ENCODE measurements at places on chromosomes 2 and 18.

DNA sequence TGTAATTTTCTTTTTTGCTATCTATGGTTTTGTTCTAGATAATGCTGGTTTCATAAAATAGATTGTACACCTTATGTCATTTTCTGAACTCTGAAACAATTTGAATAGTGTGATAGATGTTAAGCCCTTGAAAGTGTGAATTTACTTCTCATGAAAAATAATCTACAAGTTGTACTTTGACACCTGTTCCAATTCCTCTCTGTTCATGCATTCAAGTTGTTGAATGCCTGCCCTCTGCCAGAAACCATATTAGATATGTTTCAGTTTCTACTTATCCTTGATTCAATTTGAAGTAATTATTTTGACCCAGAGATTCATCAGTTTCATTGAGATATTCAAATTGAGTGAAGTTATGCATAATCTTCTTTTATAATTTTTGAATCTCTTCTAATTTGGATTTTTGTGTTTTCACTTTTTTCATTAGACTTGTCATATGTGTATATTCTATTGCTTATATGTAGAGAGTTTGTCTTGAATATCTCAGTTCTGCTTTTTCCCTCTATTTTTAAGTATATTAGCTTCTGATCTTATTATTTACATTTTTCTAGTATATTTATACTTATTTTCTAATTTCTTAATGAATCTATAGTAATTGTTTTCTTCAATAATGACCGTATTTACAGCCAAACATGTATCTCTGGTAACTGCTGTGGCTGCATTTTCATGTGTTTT lies 143.3 kb upstream of the TACR1 start:
- no peak for DNase-seq

GRCh38 chr2:66521291-66521922 lies 86.5 kb downstream of the MEIS1 start:
- no peak for DNase-seq

- no peak for DNase-seq
Measured at GRCh38 chr2:8324901-8325300, 357.0 kb upstream of the ID2 start.

DNA sequence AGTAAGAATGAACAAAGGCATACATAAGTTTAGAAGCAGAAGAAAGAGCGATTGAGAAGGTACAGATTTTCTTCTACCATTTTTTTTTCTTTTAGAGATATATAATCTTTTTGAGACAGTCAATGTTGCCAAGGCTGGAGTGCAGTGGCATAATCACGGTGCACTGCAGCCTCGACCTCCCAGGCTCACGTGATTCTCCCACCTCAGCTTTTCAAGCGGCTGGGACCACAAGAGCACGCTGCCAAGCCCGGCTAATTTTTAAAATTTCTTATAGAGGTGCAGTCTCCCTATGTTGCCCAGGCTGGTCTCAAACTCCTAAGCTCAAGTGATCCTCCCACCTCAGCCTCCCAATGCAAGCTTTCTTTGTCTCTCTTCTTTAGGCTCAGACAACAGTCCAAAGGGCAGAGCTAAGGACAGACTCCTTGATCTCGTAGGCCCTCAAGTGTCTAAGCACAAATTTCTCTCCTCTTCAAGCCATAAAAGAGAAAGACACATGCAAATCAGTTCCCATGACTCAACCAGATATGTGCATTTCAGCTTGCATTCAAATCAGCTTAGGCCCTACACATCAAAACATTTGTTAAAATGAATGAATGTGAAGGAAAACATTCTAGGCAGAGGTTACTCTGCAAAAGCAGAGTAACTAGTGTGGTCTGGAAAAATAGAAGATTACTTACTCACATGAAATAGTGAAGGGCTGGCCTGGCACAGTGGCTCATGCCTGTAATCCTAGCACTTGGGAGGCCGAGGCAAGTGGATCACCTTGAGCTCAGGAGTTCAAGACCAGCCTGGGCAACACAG lies 18.0 kb downstream of the ITSN2 start:
- no peak for DNase-seq

GRCh38 chr2:188399159-188399558 lies 107.5 kb downstream of the GULP1 start:
- no peak for DNase-seq

GRCh38 chr2:215553946-215554345 lies 118.1 kb upstream of the FN1 start:
- no peak for DNase-seq

- DNase-seq = no peak
Measured at GRCh38 chr2:239438995-239439753, 38.4 kb upstream of the HDAC4 start.

DNA sequence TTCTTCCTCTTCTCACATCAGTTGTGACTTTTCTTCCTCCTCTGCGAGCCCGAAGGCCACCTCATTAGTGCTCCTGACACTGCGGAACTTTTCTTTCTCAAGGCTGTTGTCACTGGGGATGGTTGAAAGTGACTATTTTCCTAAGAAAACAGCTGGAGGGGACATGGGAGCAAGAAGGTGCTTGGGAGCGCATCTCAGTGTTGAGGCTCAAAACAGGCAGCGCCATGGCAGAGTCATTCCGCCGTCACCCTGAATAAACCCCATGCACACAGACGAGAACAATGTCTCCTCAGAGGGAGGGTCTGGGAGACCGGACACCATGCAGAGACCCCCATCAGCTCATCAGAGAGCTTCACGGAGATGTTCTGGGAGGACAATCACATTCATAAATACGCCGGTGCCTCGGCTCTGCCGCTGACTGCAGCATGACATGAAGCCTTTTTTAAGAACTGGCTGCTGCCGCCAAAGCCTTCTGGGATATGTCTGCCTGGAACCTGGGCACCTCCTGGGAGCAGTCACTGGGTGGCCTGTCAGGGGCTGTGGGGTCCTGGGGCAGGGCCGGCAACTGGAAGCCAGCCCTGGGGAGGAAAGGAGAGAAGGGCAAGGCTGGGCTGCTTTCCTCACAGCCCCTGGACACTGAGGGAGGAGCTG lies 19.2 kb downstream of the ATOH8 start:
- DNase-seq = no peak

DNA sequence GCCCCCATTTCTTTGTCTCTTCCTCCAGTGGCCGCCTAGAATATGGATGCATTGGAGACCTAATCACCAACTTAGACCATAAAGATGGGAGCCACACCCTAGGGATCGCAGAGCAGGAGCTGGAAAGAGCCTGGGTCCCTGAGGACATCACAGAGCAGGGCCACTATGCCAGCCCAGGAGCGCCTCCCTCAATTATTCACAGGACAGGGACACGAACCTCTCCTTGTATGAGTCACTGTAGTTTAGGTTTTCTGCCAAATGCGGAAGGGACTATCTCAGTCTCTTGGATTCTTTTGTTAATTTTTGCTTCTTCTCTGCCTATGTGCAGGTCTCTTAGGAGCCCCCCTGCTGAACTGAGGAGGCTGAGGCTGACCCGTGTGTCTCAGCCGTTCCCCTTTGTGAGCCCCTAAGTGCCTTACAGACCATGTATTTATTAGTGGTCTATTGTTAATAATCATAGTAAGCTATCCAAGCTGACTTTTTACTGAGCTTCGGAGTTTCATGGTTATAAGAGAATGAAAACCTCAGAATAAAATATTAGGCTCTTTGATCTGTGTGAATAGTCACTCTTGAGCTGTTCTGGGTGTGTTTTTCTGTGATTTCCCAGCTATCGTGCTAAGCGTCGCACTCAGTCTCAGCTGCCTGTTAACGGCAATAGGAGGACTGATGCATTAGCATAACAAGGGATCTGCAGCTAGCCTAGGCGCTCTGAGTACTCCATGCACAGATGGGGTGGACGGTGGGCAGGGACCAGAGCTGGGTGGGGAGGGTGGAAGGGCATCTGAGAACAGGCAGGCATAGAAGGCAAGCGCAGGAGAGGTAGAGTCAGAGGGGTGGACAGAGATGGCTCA lies 12.7 kb upstream of the PTPN4 start:
- DNase-seq = no peak

DNA sequence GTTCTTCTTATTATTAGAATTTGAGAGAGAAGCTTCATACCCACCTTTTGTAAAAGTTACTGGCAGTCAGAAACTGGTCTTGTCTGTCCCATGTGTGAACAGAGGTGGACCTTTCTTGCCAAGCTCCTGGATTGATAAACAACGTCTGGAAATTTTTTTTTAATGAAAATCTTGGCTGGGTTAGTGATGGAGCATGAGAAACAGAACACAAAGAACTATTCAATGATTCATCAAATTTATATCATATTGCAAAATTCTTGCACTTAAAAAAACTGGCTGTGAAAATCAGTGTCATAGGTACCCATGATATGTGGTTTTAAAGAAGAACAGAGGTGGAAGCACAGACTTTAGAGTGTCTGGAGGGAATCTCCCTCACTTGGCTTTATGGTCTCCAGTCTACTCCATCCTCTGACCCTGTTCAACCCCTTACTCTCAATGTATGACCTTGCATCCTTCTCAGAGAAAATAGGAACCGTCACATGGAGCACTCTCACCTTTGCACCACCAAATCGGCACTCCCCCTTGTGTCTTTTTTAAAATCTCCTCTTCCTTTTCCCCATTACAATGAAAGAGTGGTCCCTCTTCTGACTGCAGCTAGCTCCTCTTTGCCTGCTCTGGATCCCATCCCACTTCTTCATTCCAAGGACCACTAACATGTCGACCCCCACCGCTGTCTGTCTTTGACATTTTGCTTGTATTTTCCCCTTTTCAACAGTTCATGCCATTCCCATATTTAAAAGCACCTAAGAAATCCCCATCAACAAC lies 58.2 kb downstream of the COPS8 start:
- DNase-seq = no peak

- DNase-seq = peak; percentile 82
Measured at GRCh38 chr18:24014062-24014985, at the start of gene TTC39C. Gene TTC39C, plus strand, starts transcription at chr18:24014754. Its CDS starts 118 bp downstream, at chr18:24014872.

- DNase-seq = no peak
Measured at GRCh38 chr18:49631146-49631866, 69.4 kb downstream of the LIPG start.

DNA sequence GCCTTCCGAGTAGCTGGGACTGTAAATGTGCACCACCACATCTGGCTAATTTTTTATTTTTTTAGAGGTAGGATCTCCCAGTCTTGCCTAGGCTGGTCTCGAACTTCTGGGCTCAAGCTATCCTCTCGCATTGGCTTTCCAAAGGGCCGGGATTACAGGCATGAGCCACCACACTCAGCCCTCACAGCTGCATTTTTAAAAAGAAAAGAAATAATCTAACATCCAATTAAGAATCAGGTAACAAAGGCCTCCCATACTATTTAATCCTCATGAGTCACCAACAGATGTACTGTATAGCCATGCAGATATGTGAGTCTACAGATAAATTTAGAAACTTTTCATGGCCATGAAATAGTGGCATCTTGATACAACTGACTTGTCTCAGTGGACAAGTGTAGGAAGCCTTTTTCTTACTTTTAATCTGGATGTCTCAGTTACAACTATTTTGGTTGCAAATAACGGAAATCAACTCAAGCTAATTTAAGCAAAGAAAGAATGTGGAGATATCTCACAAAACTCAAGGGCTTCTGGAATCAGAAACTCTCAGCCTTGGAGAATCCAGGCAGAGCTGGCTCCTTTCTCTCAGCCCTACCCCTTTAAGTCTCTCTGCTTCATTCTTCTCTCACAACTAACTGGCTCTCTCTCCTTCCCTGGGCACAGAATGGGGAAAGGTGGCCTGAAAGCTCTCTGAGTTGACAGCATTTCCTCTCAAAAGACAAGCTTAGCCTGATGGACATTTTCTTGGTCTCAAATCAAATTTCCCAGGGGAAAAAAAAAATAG lies 12.8 kb upstream of the PPM1B start:
- no peak for DNase-seq

GRCh38 chr2:241050624-241051577 lies 51.2 kb downstream of the MTERF4 start:
- no peak for DNase-seq

- no peak for DNase-seq
Measured at GRCh38 chr2:1628893-1629292, 115.4 kb downstream of the PXDN start.

DNA sequence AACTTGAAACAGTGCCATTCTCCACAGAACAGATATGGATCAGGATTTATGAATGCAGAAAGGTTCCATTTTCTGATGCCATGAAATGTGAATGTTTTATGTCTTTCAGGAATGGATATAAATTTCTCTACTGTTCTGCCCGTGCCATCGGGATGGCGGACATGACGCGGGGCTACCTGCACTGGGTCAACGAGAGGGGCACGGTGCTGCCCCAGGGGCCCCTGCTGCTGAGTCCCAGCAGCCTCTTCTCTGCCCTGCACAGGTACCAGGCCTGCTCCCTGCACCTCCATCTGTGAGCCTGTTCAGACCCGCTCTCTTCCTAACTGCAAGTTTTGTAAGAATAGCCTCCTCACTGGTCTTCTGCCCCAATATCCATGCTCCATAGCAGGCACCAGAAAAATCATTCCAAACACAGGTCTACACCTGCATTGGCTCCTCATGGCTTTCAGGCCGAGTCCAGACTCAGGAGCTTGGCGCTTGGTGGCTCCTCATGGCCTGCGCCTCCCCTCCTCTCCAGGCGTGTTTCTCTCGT lies 68.6 kb downstream of the LPIN1 start:
- no peak for DNase-seq

DNA sequence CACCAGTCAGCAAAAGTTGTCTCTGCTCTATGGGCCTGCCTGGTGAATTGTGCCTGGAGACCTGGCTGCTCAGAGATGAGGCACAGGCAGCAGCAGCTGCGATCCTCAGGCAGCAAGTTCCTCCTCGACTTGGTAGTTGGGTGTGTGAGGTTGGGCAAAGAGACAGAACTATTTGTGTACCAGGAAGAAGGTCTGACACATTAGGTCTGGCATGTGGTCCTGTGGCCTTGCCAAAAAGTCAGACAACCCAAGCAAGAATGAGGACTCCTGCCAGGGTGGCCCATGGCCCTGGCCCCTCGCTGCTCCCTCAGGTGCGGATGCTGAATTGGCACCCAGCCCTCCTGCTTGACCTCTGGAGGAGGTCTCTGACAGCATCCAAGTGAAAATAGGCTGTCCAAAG lies 192.7 kb downstream of the DYSF start:
- no peak for DNase-seq

GRCh38 chr2:9004338-9005204 lies 1.1 kb upstream of the MBOAT2 start:
- no peak for DNase-seq

DNA sequence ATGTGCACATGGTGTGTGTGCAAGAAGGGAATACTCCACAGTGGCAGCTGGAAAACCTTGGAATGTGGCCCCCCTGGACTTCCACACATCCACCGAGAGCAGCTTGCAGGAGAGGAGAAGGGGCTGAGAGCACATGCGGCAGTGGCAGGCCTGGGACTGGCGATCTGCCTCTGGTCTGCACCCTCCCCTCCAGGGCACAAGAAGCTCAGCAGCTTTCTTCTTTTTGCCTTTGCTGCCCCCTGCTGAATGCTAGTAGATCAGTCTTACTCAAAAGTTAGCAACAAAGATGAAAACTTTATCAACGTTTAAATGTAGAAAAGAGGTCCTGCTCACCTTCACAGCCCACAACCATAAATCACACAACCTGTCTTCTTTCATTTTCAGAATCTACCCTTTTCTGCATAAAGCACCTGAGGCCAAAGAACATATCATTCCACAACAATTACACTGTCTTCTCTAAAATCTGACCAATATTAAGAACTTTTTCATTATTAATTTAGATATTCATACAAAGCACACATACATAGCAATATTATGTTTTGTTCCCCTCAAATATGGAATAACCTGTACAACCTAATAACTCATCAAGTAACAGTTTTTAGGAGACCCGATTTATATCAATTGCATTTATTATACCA lies 34.6 kb downstream of the TGFBRAP1 start:
- no peak for DNase-seq
